Activated CD4-positive, alpha-beta T cell treated with anti-CD3 and anti-CD28 coated beads, Interleukin-10, Interleukin-2, amounts not matched to agents 100 ng/mL and 50 ng/mL, durations not matched to agents 16 hours and 8 hours (primary cell): ENCODE measurements at places on chromosomes 5 and 9.
A peak's percentile ranks its signal among the peaks of the same experiment; 100 is the strongest.

GRCh38 chr5:151258816-151259215 lies 5.8 kb downstream of the GM2A start:
- DNase-seq = no peak

GRCh38 chr9:21320465-21320864 lies 14.7 kb downstream of the KLHL9 start:
- DNase-seq = no peak

DNA sequence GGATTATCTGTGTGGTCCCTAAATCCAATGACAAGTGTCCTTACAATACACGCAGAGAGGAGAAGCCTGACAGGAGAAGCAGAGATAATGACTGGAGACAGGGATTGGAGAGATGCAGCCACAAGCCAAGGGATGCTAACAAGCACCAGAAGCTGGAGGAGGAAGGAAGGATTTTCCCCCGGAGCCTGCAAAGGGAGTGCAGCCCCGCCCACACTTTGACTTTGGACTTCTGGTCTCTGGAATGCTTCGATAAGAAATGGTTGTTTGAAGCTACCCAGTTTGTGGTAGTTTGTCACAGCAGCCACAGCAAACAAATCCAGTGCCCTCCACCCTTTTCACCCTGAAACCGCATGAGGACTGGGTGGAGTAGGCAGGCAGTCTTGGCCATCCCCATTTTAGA lies 77.2 kb upstream of the BOD1 start:
- no peak for DNase-seq

DNA sequence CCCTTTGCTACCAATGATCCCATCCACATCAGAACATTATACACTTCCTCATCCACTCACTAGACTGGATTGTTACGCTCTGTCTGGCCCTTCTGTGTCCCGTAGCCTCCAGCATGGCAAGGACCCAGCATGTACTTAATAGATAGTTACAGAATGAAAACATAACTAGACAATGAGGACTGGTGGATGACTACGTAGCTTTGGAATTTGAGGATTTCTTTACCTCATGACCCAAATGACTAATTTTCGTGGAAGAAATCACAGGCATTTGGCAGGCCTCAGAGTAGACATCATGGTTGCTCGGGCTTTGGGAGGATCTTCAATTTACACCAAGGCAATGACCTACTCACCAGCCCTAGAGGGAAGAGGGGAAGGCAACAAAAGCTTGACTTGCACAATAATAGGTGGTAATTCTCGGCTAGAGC lies 299.8 kb downstream of the TLE1 start:
- DNase-seq = no peak

GRCh38 chr5:136232316-136232715 lies 39.4 kb upstream of the SMIM32 start:
- DNase-seq = no peak

DNA sequence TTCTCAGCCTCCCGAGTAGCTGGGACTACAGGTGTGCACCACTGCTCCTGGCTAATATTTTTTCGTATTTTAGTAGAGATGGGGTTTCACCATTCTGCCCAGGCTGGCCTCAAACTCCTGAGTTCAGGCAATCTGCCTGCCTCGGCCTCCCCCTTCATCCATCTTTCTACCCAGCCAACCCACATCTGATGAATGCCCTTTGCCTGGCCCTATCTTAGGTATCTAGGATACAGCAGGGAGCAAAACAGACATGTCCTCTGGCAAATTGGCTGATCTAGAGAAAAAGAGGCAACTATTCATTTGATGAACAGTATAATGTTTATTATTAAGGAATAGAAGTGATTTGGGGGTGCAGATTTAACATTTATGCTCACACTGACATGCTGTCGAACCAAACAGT lies 123.0 kb downstream of the TRIO start:
- DNase-seq = no peak

- DNase-seq = peak; percentile 96
These were observed at the start of gene REXO4 for GRCh38 chr9:133417541-133418461. REXO4 (minus strand) TSS chr9:133418010; CDS start chr9:133417844, 166 bp downstream.

DNA sequence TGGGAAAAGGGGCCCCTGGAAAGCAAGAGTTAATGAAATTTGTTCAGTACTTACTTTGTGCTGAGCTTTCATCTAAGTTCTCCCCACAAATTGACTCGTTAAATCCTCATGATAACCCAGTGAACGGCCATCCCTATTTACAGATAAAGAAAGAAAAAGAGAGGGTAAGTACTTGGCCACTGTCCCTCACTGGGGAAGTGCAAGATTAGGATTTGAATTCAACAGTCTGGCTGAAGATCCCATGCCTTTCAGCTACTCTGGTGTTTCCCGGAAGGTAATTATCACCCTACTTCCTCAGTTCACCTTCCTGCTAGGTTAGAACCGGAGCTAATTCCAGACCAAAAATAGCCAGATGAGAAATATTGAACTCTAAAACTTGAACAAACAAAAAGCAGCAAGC lies 269.2 kb upstream of the TLE4 start:
- DNase-seq = no peak

DNA sequence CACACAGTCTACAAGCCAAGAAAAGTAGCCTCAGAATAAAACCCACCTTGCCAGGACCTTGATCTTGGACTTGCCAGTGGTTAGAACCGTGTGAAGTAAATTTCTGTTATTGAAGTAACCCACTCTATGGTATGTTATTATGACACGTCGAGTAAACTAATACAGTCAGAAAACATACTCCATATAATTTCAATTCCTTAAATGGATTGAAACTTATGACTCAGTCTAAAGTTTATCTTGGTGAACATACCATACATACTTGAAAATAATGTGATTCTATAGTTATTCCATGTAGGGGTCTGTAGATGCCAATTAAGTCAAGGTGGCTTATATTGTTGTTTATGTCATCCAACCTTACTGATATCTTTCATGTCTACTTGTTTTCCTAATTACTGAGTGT lies 950.7 kb downstream of the TLE4 start:
- DNase-seq = no peak

GRCh38 chr5:9148242-9148641 lies 397.6 kb downstream of the SEMA5A start:
- DNase-seq = no peak

DNA sequence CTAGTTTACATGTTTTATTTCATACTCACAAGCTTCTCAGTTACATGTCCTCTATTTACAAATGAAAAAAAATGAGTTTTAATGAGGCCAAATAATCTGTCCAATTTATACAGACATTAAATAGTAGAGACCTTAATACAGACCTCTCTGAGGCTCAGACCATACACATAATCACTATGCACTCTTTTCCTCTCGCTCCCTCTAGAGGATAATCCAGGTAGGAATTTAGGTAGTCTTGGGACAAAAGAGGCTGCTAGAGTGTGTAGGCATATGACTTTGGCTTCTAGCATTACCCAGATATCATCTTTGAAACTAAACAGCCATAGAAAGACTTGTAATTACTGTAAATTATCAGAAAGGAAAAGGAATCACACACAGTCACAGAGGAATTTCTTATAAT lies 444.7 kb downstream of the HINT1 start:
- no peak for DNase-seq

GRCh38 chr9:136773386-136774044 lies 9.2 kb upstream of the LCN15 start:
- DNase-seq = peak; percentile 48

GRCh38 chr5:164224236-164224635 lies 718.8 kb downstream of the MAT2B start:
- DNase-seq = no peak

DNA sequence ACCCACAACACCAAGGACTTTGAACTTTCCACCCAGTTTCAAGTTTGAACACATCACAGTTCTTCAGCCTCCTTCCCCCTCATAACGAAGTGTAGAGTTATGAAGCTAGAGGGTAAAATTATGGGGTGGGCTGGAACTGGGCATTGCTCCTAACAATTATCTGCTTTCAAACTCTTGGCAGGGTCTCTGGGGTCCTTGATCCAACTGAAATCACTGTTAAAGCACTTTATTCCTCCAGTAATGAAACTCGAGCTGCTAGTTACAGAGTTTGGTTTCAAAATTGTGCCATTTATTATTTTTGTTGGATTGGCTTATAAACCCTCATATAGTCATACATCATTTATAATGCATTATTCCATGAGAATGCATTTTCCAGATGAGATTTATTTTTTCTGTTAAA lies 158.5 kb downstream of the RGS3 start:
- no peak for DNase-seq

GRCh38 chr9:110809038-110809595 lies 140.5 kb downstream of the MUSK start:
- no peak for DNase-seq

GRCh38 chr5:148938522-148938882 lies 112.1 kb downstream of the ADRB2 start:
- DNase-seq = no peak

GRCh38 chr5:24505258-24505657 lies 139.5 kb downstream of the CDH10 start:
- DNase-seq = no peak

DNA sequence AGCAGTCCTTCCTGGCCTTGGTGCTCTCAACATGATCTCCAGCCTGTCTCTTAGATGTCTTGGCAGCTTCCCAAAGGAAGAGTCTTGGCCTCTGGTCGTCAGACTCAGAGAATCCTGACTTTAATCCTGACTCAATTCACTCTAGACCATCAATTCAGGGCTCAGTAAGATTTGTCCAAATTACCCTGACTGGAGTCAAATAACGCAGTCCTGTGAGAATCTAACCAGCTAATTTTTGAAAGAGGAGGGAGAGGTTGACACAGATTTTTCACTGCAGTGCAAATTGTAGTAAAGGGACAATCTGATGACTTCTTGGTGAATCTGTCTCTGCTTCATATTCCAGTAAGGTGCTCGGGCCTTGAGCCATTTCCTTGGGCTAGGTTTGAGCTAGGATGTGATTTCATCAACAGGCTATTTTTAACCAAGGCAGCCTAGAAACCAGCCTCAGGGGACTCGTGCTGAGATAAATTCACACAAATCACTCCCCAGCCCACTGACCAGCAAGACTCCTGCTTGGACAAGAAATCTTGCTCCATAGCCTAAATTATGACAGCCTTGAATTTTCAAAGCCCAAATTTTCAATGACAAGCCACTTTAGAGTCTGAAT lies 257.4 kb downstream of the ENC1 start:
- no peak for DNase-seq

- peak; percentile 13 for DNase-seq
These were observed 132.7 kb upstream of the APC start for GRCh38 chr5:112604732-112605630.

- no peak for DNase-seq
These were observed 93.3 kb upstream of the ZNF366 start for GRCh38 chr5:72600391-72600981.

DNA sequence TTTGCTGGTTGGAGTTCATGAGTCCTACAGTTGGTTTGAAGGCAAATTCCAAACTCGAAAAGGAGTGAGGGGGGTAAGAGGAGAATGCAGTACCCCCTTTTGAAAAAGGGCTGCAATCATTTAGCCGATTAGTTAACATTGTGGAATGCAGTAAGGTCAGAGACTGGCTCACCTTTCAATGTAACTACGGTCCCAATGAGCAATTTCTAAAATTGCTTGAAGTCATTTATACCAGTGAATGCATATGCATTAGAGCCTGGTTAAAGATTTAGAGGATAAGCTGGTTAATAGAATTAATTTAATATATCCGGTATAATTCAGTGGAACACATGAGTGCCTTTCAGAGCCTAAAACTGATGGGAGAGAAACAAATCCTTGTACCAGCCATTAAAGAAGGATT lies 172.6 kb upstream of the PAPPA start:
- DNase-seq = no peak

DNA sequence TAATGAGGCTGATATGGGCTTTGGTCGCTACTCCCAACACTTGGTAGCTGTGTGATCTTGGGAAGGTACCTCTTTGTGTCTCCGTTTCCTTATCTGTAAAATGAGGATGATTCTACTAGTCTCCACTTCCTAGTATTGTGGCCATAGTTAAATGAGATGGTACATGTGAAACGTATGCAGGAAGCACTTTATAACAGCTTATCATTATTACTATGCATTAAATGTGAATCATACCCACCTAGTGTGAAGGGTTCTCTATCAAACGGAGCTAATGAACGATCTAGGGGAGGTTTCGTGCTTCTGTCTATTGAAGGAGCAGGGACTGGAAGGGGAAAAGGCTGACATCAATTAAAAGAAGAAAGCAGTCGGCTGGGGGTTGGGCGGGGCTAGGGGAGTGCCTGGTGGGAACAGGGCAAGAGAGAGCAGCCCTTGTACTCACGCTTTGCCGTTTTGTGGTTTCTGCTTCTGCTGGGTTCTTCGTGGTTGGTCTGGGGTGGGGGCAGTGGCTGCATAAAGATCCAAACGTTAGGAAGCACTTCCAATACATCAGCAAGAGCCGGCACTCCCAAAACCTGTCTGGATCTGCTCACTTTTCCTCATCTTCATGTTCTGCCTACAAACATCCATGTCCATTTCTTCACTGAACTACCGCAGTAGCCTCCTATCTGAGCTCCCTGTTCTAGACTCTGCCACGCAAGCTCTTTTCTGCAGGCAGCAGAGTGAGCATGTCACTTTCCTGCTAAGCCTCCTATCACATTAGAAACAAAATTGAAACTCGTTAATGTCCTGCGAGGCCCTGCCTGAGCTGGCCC lies 30.8 kb downstream of the LCP2 start:
- DNase-seq = peak; percentile 58

DNA sequence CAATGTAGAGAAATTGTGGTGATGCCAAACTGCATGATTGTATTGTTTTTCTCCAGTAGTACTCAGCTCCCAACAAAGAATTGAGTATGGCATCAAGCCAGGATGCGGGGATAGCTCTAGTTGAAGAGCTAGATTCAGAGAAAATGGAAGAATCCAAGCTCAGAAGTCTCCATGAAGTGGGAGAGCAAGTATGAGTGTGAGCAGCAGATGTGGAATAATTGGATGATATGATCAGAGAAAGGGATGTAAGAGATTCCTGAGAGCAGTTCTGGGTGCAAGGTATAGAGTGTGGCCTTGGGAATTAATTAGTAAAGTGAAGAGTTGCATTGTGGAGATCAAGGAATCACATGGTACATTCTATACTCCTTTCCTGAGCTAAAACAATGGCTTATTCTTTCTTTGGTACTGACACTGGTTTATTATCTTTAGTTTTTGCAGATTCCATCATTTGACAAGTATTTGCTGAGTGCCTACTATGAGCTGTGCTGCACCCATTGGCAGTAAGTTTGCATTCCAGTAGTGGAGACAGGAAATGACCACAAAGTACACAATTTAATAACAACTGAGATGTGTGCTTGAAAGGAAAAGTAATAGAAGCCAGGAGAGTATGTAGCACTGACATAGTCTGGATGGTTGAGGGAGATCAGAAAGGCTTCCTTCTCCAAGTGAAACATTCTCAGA lies 177.1 kb downstream of the CPLANE1 start:
- peak; percentile 4 for DNase-seq
